ENCODE measurements at places on chromosomes 7 and 10.

- no peak for DNase-seq
These were observed 72.6 kb downstream of the SHH start for GRCh38 chr7:155739538-155740143.

DNA sequence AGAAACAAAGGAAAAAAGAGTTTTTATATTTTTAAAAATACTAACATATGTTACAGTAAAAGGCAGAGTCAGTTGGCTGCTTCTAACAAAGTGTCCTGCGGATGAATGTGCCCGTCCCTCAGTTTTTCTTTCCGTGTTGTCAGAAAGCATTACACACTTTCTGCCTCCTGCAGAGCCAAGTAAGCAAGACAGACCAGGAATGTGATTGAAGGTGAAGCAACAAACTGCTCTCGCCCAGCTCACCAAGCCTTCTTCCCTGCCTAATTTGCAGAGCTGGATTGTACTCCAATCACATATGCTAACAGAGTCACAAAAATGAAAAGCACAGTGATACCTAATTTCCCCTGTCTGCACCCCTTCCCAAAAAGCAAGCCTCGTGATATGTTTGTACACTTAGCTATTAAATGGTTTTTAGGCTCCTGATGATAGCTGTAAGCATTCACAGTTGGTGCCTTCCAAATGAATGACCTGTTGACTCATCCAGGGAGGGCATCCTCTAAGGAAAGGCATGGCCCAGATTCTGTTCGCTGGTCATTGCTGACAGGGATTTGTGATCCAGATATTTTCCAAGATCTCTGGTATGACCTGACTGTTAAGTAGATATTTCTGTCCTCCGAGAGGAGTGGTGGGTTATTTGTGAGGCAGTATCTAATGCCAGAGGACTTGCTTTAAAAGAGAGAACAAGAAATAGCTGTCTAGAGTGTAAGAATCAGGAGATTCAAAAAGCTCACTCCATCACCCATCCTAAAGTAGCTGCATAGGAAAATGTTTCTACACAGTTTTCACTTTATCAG lies 187.3 kb upstream of the PLXDC2 start:
- no peak for DNase-seq

DNA sequence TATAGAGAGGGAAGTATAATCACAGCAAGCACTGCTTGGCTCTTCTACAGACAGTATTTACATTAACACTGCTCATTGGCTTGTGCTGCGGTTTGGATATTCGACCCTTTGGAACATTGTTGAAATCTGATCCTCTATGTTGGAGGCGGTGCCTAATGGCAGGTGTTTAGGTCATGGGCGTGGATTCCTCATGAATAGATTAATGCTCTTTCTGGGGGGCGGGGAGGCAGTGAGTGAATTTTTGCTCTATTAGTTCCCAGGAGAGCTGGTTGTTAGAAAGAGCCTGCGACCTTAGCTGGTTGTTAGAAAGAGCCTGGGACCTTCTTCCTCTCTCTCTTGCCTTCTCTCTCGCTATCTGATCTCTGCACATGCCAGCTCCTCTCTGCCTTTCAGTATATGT lies 77.3 kb upstream of the SVIL start:
- DNase-seq: no peak

DNA sequence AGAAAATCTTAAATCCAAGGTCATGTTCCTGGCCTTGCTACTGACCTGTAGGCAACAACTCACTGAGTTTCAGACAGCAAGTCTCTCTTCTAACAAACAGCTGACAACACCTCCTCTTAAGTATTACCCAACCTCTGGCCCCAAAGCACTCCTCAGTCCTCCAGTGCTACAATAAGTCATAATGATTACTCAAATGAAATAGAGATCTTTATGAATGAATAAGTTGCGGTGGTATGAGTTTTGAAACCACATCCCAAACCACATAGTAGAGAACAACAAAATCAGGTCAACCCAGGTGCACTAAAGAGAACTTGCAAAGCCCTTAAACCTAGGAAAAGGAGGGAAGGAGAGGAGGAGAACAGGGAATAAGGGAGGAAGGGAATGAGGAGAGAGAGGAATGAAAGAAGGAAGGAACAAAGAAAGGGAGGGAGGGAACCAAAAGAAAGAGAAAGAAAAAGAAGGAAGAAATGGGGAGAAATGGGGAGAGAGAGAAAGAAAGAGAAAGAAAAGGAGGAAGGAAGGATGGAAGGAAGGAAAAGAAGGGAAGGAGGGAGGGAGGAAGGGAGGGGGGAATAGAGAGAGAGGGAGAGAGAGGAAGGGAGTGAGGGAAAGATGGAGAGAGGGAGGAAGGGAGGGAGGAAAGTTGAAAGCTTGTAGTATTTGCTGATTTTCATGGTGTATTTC lies 142.8 kb upstream of the CALCR start:
- DNase-seq: no peak

DNA sequence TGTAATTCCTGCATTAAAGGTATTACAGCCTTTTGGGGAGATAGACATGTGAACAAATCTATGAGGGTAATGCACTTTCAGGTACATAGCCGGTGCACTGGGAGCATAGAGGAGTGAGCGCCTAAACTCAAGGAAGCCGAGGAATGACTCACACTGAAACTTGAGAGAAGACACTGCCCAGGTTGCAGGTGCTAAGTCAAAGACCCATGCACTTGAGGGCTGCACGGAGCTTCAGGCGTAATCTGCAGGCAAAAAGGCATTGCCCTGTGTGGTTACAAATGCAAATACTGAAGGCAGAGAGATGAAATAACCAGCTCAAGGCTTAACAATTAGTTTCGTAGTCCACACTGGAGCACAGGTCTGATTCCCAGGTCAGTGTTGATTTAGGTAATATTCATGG lies 51.0 kb upstream of the OSBPL3 start:
- DNase-seq: no peak

- DNase-seq: no peak
These were observed 159.0 kb upstream of the POM121L12 start for GRCh38 chr7:52876402-52876801.

DNA sequence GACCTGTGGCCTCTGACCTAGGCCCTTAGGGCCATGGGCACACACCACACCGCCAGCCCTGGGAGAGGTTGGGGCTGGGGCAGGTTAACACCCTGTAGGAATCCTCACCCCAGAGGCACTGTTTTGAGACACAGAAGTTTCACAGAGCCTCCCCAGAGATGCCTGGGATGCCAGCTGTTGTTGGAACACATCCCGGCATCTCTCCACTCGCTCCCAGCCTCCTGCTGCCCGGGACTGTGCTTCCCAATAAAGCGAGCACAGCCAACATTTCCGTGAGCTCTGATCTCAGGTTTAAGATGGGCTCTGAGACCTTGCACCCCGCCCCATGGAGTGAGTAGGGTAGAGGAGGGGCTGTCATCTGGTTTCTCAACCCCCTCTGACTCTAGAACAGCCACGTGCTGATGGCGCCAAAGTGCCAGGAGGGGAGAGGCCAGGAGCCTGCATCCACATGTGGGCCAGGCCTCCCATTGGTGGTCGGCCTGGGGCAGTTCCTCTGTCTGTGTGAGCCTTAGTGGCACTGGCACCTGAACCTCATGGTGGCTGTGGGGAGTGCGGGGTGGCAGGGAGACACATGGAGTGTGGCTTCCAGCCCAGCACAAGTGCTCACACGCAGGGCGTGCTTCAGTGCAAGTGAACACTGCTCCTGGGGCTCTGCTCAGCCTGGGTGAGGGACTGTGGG lies 54.7 kb downstream of the RASGEF1A start:
- no peak for DNase-seq

DNA sequence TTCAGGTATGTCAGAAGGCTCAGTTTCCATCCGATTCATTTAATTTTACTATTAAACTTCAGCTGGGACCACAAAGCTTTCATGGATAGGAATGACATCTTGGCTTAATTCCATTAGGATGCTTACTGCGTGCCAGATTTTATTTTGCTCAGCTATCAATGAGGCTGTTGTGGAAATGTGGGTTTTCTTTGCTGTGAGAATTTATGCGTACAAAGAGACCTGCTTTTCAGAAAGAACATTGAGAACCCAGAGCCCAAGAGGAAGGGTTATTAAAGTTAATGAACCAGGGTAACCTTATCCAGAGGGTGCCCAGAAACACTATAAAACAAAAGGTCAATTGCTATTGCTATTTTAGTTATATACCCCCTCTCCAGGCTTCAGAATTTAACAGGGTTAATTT lies 98.3 kb downstream of the MKLN1 start:
- DNase-seq: no peak

- DNase-seq: peak; percentile 82
These were observed 41.8 kb downstream of the MTURN start for GRCh38 chr7:30176463-30177109.

- no peak for DNase-seq
These were observed 603.4 kb upstream of the AUTS2 start for GRCh38 chr7:68994841-68995240.

GRCh38 chr10:85916286-85916685 lies 450.3 kb downstream of the GRID1 start:
- no peak for DNase-seq

- DNase-seq: no peak
These were observed 29.2 kb downstream of the GBX1 start for GRCh38 chr7:151138153-151138851.

DNA sequence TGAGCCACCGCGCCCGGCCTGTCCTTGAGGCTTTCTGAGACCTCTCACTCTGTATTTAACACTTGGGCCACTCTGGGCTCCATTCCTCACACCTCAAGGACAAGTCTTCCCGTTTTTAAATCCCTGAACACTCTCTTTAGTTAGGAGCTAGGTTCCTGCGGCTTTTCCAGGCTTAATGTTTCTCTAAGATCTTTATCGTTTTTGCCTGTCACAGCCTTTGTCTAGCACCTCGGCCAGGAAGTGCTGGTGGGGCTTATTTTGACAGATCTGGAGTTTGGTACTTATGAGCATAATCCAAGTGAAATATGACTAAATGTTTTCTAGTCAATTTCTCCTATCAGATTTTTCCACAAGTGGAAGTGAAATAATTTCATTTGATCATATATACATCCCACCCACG lies 186.6 kb downstream of the DPY19L1 start:
- DNase-seq: no peak

DNA sequence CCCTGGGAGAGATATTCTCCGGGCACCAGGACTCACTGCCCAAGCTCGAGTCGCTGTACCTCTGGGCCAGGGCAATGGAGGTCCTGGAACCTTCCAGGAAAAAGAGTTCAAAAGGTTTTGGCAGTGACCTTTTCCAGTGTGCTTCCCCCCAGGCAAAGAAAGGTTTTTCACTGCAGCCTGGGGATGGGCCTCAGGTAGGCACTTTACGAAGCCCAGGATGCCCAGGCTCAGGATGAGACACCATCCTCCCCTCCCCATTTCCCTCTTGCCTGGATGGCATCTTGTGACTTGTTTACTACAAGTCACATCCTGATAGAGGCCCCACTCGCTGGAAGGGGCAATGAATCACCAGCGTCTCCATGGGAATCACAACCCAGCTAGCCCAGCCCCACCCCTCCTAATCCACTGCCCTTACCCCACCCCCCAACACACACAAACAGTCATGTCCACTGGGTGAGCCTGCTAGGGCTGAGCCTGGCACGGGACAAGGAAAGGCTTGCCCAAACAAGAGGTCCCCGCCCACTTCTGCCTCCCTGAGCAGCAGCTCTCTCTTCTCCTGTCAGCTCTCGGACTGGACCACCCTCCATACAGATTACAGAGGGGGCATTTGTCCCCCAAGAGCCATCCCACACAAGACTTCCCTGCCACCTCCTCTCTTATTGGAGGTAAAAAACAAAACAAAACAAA lies 93.8 kb upstream of the SMNDC1 start:
- DNase-seq: peak; percentile 74

- DNase-seq: no peak
These were observed 19.4 kb upstream of the KNDC1 start for GRCh38 chr10:133140417-133141143.

DNA sequence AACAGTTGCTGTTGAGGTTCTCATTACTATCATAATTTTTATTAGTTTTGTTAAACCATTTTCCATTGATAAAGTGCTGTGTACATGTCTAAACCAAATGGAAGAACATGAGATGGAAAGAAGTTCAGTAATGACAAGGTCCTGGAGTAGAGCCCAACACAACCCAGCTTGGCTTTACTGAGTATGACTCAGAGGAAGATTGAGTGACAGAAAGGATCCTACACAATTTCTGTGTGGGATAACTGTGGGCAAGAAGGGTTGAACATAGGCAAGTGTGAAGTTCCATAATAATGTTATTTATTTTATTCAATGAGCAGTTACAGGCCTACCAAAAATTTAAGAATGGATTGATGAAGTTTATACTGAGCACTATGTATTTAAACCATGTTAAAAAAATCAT lies 15.9 kb downstream of the PRKG1 start:
- DNase-seq: no peak

GRCh38 chr7:47326808-47327207 lies 255.1 kb downstream of the TNS3 start:
- DNase-seq: no peak

DNA sequence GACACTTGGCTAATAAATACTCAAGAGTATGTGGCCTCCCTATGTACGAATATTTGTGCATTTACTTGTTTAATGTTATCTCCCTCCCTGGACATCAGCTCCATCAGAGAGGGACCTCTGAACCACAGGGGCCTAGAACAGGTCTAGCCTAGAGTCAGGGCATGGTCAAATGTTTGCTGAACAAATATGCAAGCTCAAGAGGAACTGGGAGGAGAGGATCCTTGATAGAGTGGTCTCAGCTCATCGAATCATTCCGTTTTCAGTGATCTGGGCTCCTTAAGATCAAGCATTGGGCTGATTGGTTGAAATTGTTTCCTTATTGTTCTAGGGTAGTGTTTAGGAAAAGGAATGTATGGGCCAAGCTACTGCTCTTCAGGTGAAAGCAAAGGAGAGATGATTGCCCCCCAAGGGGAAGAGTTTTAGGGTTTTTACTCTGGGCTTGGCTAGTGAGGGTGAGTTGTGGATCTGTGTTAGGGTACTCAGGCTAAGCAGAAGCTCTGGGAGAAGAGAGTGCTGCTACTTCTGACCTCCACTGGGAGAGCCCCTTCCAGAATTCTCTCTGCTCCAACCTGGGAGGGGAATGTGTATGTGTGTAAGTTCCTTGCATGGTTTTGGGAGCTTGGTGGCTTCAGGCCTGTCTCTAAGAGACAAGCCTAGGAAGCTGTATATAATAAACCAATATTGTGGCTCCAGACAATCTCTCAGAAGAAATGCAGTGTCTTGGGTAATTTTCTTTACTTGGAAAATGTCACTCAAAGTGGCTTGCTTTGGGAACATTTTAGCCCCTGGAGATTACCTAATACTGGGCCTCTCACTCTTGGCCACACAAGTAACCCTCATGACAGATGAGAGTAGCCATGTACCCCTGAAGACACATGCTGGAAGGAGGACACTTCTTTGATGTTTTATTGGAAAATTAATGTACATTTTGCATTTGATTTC lies 110.0 kb downstream of the EMX2 start:
- DNase-seq: no peak
